SK-N-DZ (cell line): ENCODE measurements at places on chromosomes 1 and 21.

- peak; percentile 33 for DNase-seq
These were observed 32.4 kb downstream of the GNB1 start for GRCh38 chr1:1858382-1859086.

DNA sequence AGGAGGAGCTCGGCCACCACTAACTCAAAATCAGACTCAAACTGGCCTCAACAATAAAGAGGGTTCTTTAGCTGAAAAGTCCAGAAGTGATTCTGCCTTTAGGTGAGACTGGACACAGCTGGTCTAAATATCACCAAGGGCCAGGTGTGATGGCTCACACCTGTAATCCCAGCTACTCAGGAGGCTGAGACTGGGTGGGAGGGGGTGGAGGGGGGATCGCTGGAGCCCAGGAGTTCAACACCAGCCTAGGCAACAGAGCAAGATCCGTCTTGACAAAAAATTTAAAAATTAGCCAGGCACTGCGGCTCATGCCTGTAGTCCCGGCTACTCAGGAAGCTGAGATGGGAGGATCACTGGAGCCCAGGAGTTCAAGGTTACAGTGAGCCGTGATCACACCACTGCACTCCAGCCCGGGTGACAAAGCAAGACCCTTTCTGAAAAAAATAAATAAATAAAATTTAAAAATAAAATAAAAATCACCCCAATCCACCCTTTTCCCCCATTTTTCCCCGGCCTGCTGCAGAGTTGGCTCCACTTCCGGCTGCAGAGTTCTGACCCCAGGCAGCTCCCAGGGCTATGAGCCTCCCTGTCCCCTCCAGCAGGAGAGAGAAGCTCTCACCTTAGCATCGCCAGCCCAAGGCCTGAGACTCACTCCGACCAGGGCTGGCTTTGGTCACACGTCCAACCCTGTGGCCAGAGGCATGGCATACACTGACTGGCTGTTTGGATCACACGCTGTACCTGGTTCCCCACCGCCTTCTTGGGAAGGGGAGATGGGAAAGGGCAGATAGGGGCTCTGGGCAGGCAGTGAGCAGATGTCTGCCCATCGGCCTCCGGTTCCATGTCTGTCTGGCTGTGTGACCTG is 87.3 kb upstream of the IFFO2 start:
- DNase-seq: no peak

DNA sequence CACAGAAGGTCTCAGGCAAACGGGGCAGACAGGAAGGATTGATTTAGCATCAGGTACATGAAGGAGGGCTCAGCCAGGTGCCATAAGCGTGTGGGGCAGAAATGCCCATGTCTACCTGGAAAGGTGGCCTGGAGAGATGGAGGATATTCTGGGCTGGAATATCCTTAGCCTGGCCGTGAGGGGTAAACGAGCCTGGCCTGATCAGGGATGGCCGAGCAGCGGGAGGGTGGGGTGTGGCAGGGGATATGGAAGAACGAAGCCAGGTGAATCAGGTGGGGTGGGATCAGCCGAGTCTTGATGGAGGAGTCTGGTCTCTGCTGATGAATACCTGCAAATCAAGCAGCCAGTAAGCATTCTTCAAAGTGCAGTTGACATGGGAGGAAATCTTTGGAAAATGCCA is 35.5 kb upstream of the TTC22 start:
- DNase-seq: no peak

- DNase-seq: no peak
These were observed 117.4 kb downstream of the ROR1 start for GRCh38 chr1:63891060-63891690.

DNA sequence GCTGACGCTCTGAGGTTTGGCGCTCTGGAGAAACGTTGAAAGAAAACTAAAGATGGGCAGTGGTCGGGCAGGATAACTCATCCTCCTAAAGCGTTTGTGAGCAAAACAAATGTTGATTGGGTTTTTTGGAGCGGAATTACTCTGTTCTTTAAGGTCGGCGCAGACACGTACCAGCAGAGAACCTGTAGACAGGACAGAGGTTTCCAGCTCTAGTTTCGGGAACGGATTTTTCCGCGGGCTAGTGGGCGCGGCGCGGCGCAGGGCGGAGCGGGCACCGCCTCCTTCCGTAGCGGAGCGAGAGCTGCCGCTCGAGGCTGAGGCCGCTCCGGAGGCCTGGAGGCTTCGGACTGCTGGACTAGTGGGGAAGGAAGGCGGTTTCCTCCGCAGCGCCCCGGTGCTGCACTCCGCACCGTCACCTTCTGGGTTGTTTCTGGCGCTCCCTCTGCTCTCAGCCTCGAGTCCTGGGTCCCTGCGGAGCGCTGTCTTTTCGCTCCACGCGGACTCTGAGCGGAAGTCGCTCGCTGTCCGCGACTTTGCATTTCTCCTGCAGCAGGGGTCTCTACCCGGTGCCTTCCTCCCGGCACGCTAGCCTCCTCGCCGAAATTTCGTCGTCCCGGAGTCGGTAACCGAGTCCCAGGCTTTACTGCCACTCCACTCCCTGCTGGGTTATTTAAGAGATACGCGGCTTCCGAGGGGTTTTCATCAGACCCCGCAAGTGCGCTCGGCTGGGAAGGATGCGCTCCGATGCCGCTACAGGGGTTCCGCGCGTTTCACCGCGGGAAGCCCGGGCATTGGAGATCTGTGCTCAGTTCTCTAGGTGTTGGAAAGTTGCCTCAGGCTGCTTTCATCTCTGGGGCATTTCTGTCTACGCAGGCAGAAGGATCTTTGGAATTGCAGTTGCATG is 7.0 kb downstream of the FOXD2 start:
- no peak for DNase-seq

DNA sequence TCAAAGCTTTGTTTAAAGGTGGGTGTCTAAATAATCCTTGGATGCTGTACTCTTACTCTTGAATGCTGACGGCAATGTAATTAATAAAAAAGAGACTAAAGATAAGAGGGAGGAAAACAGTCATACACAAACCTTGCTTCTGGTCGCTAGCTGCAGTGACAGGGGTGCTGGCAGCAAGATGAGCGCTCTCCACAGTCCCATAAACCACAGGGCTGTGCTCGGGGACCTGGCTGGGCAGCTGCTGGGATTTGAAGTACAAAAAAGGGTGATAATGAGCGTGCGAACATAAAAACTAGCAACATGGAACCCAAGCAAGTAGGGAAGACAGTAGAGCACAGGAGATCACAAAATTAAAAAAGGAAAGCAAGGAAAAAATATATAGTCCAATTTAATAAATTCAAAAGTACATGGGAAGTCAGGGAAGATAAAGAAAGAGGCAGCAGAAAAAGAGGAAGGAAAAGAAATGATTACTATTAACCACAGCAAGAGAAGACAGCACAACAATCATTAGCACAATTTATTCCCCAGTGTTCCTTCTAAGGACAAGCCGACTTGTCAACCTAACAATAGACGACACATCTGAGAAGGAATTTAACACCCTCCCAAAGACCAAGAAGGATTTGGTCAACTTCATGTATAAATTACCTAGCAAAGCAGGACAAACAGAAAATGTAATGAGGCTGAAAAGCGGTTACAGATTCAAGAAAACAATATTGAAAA is 162.9 kb upstream of the HP1BP3 start:
- no peak for DNase-seq

- DNase-seq: peak; percentile 64
These were observed 12.4 kb downstream of the FMOD start for GRCh38 chr1:203338335-203339036.

DNA sequence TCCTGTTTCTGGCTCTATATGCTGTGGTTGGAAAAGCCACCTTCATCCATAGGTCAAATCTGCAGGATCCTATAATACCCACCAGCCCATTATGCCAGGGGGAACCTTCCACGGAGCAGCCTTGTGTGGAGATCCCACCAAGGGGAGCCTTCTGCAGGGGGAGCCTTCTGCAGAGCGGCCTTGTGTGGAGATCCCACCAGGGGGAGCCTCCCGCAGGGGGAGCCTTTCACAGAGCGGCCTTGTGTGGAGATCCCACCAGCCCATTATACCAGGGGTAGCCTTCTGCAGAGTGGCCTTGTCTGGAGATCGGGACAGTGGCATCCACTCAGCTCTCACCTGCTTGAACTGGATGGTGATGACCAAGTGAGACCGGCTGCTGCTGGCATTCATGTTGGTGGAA is 85.3 kb downstream of the SCCPDH start:
- DNase-seq: no peak
